ENCODE measurements at places on chromosomes 3 and 15. TPM values are rescaled to one million over a fixed set of nuclear protein-coding genes. Genes with fewer than 3 reads are reported as not detected.

- H3K4me3 ChIP-seq: no peak overlapping the region
These were observed 4.8 kb downstream of the TMIE start for GRCh38 chr3:46705751-46706552.

- no peak for DNase-seq
- peaks cover 8% of the 10 kb centered on the region for H3K36me3 ChIP-seq
- H3K27ac ChIP-seq: no peak overlapping the region
- H3K27me3 ChIP-seq: no peaks in the 10 kb centered on the region
- no peak overlapping the region for H3K4me3 ChIP-seq
These were observed 20.3 kb downstream of the LRCH3 start for GRCh38 chr3:197811343-197811742.

DNA sequence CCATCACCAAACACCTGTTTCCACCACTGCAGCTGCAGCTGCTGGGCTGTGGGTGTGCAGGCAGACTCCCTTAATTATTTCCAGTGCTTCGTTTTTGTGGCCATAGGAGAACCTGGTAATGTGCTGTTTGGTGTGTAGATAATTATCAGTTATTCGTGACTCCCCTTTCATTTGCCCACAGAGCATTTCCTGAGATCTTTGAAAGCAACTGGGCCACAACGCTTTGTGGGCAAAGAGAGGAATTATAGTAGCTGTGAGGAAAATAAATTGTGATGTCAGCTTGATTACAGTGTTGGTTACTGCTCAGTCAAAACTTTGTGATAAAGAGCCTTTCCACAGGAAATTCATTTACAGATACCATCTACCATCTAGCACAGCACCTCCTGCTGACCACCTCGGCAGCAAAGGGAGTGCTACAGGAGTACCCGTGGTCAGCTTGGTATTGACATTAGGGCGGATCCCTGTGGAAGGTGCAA, 193.3 kb upstream of the SLCO3A1 start:
- no peak overlapping the region for H3K27ac ChIP-seq
- no peak for DNase-seq
- H3K4me1 ChIP-seq: peaks cover 9% of the 10 kb centered on the region
- peaks cover 15% of the 10 kb centered on the region for H3K27me3 ChIP-seq
- H3K36me3 ChIP-seq: no peaks in the 10 kb centered on the region

DNA sequence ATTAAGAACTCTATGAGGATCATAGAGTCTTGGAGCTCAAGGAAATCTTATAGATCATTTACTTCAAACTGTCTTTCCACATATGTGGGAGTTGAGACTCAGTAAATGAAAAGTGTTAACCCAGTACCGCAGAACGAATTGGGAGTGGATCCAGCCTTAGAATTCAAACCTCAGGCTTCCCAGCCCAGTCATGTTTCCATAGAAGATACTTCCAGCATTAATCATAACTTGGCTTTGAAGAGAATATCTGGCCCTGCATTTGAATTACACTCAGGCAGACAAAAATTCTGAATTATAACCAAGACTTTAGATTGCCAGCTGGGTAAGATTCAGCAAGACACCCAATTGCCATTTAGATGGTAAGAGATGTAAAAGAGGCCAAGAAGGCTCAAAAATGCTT, 972.0 kb downstream of the TUSC7 start:
- H3K27me3 ChIP-seq: no peaks in the 10 kb centered on the region
- H3K4me1 ChIP-seq: no peaks in the 10 kb centered on the region
- H3K4me3 ChIP-seq: no peak overlapping the region
- H3K27ac ChIP-seq: no peak overlapping the region
- no peaks in the 10 kb centered on the region for H3K36me3 ChIP-seq

DNA sequence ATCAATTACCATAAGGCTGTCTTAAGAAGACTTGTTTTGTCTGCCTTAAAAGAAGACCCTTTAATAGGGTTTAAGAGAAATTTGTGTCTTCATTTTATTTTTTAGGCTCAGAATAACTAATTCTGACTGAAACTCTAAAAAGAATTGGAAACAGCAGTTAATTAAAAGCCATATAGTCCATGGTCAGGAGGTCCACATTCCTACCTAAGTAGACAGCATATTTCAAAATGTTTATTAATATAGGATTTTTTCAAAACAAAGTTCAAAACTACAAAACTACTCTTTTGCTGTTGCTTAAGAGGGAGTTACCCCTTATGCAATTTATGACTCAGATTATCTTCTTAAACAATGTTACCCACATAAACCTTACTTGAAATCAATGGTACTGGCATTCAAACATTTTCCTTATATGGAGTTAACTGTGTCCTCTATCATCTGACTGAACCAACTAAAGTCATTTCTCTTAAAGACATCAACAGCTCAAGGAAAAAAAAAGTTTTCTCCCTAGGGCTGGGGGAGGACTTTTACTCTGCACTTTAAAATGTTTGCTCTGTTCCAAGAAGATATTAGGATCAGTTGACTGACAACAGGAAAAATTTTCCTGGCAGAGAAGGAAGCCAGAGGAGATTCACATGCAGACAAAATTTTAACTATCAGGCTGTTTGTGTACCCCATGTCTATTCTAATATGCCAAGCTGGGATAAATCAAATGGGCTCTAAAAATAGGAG, 56.8 kb upstream of the NANOGP8 start:
- H3K4me1 ChIP-seq: no peaks in the 10 kb centered on the region
- no peaks in the 10 kb centered on the region for H3K27me3 ChIP-seq
- no peak overlapping the region for H3K27ac ChIP-seq
- H3K36me3 ChIP-seq: no peaks in the 10 kb centered on the region
- DNase-seq: no peak

DNA sequence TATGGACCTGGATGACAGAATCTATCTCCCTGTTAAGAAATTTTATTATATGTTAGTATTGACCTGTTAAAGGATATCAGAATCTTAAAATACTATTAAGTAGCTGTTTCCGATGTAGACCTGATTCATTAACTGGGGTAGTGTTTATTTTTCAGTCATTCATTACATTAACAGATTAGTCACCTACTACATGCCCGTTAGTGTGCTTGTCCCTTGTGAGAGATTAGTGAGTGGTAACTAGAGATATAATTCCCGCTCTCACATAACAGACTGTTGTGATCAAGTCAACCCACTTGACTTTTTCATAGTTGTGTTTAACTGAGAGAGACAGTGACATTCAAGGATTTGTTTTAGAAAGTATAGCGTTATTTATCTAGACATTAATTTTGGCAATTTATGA, 166.8 kb downstream of the TCF12 start:
- H3K4me3 ChIP-seq: no peak overlapping the region
- no peak overlapping the region for H3K27ac ChIP-seq
- no peaks in the 10 kb centered on the region for H3K4me1 ChIP-seq

DNA sequence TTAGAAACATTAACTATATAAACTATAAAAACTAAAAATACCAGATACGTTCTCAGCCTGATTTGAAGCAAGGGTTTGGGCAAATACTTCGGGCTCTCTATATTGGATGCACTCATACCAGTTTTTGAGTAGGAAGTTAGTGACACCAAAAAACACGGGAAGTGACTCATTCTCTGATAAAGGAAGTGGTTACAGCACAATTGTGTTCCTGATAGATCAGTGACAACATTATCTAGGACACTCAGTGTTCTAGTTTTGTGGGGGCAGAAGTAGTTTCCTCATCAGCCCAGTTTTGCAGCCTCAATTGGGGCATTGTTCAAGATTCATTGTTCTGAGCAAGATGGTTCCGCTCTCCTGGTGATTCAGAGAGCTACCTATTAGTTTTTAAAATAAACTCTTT, 469.6 kb upstream of the DPPA4 start:
- no peaks in the 10 kb centered on the region for H3K4me1 ChIP-seq
- peak; percentile 12 for DNase-seq
- H3K27ac ChIP-seq: peak overlapping the region; percentile 88
- no peaks in the 10 kb centered on the region for H3K27me3 ChIP-seq
- H3K36me3 ChIP-seq: no peaks in the 10 kb centered on the region

- no peak overlapping the region for H3K27ac ChIP-seq
- no peaks in the 10 kb centered on the region for H3K27me3 ChIP-seq
- H3K4me3 ChIP-seq: no peak overlapping the region
- peaks cover 13% of the 10 kb centered on the region for H3K36me3 ChIP-seq
- no peak for DNase-seq
These were observed 119.9 kb downstream of the FOXP1 start for GRCh38 chr3:71463617-71464016.

- no peaks in the 10 kb centered on the region for H3K4me1 ChIP-seq
- no peak overlapping the region for H3K4me3 ChIP-seq
- no peaks in the 10 kb centered on the region for H3K36me3 ChIP-seq
- no peak overlapping the region for H3K27ac ChIP-seq
- no peak for DNase-seq
- no peaks in the 10 kb centered on the region for H3K27me3 ChIP-seq
These were observed 11.2 kb downstream of the PYGO1 start for GRCh38 chr15:55576943-55577342.

DNA sequence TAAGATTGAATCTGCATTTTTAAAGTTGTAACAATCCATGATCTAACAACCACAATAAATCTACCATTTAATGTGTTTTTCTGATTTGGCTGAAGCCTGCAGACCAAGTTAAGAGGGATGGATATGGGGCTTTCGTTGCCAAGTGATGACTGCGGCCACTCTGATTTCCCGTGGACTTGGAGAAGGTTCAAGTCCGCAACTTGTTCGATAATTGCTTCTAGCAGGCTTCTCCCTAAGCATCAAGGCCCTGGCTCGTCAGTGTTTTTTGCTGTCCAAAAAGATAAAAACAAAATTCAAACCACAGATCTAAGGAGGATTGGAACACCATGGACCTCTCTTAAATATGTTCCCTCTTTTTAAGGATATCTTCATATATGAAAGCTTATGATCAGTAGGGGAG, 256.6 kb downstream of the CNTN3 start:
- DNase-seq: no peak
- H3K4me1 ChIP-seq: no peaks in the 10 kb centered on the region
- no peak overlapping the region for H3K4me3 ChIP-seq
- H3K27ac ChIP-seq: no peak overlapping the region
- no peaks in the 10 kb centered on the region for H3K36me3 ChIP-seq

GRCh38 chr3:87298111-87298718, 21.8 kb upstream of the POU1F1 start:
- no peaks in the 10 kb centered on the region for H3K4me1 ChIP-seq
- H3K27me3 ChIP-seq: no peaks in the 10 kb centered on the region
- H3K36me3 ChIP-seq: no peaks in the 10 kb centered on the region

GRCh38 chr3:31450345-31450744, 82.4 kb upstream of the STT3B start:
- H3K4me3 ChIP-seq: no peak overlapping the region
- no peaks in the 10 kb centered on the region for H3K4me1 ChIP-seq
- H3K36me3 ChIP-seq: no peaks in the 10 kb centered on the region

- H3K4me1 ChIP-seq: peaks cover 20% of the 10 kb centered on the region
- DNase-seq: peak; percentile 67
- H3K36me3 ChIP-seq: no peaks in the 10 kb centered on the region
- H3K27ac ChIP-seq: no peak within 1 kb of the TSS
These were observed at the start of gene MCF2L2 for GRCh38 chr3:183428447-183429211. TSS of gene MCF2L2 (minus strand) at chr3:183428619. CDS start at chr3:183427977, 642 bp downstream.

DNA sequence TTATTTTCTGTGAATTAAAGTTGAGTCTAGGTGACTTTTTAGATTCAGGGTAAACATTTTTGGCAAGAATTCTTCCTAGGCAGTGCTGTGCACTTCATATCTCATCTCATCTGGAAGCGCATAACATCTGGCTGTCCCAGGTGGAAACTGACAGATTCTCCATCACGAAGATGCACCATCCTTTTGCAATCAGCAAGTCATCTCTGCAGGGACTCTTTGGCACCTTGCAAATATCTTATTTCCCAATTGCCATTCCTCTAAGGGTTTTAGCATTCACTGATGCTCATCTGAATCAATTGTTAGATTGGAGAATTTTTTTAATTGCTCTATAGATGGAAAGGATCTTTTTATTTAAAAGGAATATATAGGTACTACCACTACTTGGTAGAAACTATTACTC, 282.7 kb upstream of the ATP10A start:
- no peak overlapping the region for H3K27ac ChIP-seq
- DNase-seq: no peak
- no peaks in the 10 kb centered on the region for H3K36me3 ChIP-seq
- H3K4me3 ChIP-seq: no peak overlapping the region
- H3K27me3 ChIP-seq: no peaks in the 10 kb centered on the region

DNA sequence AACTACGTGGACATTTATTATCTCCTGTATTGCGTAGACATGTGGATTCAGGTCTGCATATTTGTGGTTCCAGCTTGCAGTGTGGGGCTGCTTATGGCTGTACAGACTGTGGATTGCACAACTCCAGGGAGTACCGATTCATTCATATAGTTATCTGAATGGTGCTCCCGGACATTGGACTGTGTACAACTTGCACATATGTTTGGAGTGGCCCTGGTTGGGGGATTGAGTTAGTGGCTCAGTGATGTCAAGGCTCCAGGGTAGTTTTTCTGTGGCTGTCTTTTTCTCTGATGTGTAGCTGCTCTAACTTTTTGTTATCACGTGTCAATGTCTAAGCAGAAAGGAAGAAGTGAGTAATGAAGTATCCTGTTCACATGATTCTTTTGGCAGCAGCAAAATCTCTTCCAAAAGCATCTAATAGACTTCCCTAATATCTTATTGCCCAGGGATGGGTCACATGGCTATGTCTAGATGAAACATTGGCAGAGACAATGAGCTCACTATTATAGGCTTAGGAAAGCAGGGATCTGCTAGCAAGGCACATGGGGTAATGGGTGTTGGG, 15.8 kb downstream of the ST3GAL6 start:
- no peaks in the 10 kb centered on the region for H3K36me3 ChIP-seq
- DNase-seq: no peak
- no peak overlapping the region for H3K4me3 ChIP-seq
- no peaks in the 10 kb centered on the region for H3K27me3 ChIP-seq
- H3K4me1 ChIP-seq: no peaks in the 10 kb centered on the region

DNA sequence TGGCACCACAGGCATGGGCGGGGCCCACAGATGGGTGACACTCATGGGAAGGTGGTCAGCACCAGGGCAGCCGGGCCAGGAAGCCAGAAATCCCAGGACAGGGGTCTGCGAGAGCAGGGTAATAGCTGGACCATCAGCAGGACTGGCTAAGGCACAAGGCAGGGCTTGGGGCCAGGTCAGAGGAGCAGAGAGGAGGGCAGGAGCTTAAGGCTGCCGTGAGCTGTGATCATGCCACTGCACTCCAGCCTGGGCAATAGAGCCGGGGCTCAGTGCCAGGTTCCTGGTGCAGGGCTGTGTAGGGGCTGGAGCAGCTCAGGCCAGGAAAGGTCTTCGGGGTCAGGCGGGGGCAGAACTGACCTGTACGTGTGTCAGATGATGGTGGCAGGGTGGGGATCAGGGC, 64.2 kb upstream of the LINGO1 start:
- H3K4me3 ChIP-seq: no peak overlapping the region
- no peaks in the 10 kb centered on the region for H3K4me1 ChIP-seq
- H3K36me3 ChIP-seq: no peaks in the 10 kb centered on the region
- H3K27me3 ChIP-seq: no peaks in the 10 kb centered on the region

- no peaks in the 10 kb centered on the region for H3K4me1 ChIP-seq
- H3K27ac ChIP-seq: no peak overlapping the region
- H3K4me3 ChIP-seq: no peak overlapping the region
- H3K27me3 ChIP-seq: no peaks in the 10 kb centered on the region
- DNase-seq: no peak
These were observed 243.6 kb upstream of the MDFIC2 start for GRCh38 chr3:70556056-70556455.

GRCh38 chr3:128399221-128399915, 67.3 kb downstream of the DNAJB8 start:
- no peak overlapping the region for H3K27ac ChIP-seq
- H3K36me3 ChIP-seq: no peaks in the 10 kb centered on the region
- H3K27me3 ChIP-seq: no peaks in the 10 kb centered on the region
- no peak for DNase-seq
- H3K4me1 ChIP-seq: no peaks in the 10 kb centered on the region

The LRIG1 gene
- 35.3 TPM for total RNA-seq

The CCK gene
- not detected for total RNA-seq

The RBP2 gene
- total RNA-seq: not detected

The GABRB3 gene
- total RNA-seq: not detected

The HCLS1 gene
- total RNA-seq: 329 TPM

The HCN4 gene
- total RNA-seq: not detected

The MCF2L2 gene
- 8.1 TPM for total RNA-seq

The C3orf62 gene
- total RNA-seq: 12.8 TPM

The CYP1A2 gene
- total RNA-seq: not detected

Measured in T-cell (primary cell).